ENCODE measurements at places on chromosomes 13 and 19. TPM values are rescaled to one million over a fixed set of nuclear protein-coding genes. Genes with fewer than 3 reads are reported as not detected.

DNA sequence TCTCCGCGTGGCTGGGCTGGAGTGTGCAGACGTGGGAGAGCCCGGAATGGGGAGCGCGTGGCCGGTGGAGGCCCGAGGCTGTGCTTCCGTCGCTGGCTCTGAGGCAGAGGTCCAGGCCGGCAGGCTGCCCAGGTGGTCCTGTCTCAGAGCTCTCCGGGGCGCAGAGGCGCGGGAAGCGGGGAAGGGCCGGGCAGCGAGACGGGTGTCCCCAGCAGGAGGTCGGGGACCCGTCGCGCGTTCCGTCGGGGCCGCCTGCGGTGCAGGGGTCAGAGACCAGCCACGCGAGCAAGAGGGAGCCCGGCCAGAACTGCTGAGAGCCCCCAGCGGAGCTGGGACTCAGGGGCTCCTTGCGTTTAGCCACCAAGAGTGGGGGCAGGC is 1.3 kb upstream of the C1QTNF9 start:
- no peak for DNase-seq

Gene ANKRD24
- 0.67 TPM for total RNA-seq

- no peak for DNase-seq
Measured at GRCh38 chr13:90833951-90834350, 513.5 kb upstream of the MIR17HG start.

GRCh38 chr13:50459046-50459445 is 384.4 kb downstream of the DLEU7 start:
- DNase-seq, result no peak

- DNase-seq, result no peak
Measured at GRCh38 chr13:61142506-61142905, 273.1 kb downstream of the PCDH20 start.

- DNase-seq, result no peak
Measured at GRCh38 chr19:16141043-16141442, 2.4 kb upstream of the HSH2D start.

GRCh38 chr13:48506092-48506701 is 26.7 kb downstream of the RCBTB2 start:
- DNase-seq, result peak; percentile 4

Gene FAM124A
- 0.33 TPM for total RNA-seq

GRCh38 chr19:58578012-58578925 is 5.1 kb upstream of the MZF1 start:
- no peak for DNase-seq

DNA sequence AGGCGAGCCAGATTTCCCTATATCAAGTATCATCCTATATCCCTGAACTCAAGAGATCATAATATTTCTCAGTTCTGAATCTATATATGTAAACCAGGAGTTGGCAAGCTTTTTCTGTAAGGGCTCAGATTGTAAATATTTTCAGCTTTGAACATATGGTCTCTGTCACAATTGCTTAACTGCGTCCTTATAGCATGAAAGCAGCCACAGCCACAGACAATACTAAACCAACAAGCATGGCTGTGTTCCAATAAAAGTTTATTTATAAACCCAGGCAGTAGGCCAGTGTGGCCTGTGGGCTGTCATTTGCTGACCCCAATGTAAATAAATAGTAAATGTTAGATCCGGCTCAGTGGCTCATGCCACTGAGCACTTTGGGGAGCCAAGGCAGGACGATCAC is 12.2 kb upstream of the MYH14 start:
- no peak for DNase-seq

- DNase-seq, result peak; percentile 26
Measured at GRCh38 chr19:52941941-52942385, 18.7 kb upstream of the ZNF888 start.

Gene IL4I1
- total RNA-seq, result not detected

GRCh38 chr13:91369441-91369831 is 21.9 kb downstream of the MIR17HG start:
- DNase-seq, result no peak

GRCh38 chr13:76879883-76880270 is 6.3 kb downstream of the KCTD12 start:
- DNase-seq, result no peak

DNA sequence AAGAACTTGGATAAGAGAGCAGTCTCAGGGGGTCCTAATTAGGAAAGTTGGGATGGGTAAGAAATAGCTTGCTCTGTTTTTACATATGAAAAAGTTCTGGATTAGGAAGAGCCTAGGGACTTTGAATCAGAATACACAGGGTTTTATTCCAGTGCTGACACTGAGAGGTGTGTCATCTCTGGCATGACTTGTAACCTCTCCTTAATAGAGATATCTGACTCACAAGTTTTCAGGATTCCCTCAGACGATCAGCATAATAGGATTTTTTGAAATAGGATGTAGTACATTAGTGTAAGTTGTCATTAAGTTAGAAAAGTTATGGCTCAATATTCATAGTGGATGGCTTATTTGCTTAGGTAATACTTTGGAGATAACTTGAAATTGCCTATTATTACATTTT is 555.2 kb upstream of the MIR17HG start:
- peak; percentile 46 for DNase-seq

GRCh38 chr13:43580280-43580679 is 206.5 kb downstream of the ENOX1 start:
- DNase-seq, result no peak

Gene SHISA2
- 0.31 TPM for total RNA-seq

Gene SIGLECL1
- total RNA-seq, result not detected

Gene GRIN2D
- 0.08 TPM for total RNA-seq

Gene ZNF541
- not detected for total RNA-seq

GRCh38 chr19:15107061-15108010 is at the start of gene SYDE1:
Gene SYDE1, plus strand, starts transcription at chr19:15107401. Its CDS starts 33 bp downstream, at chr19:15107434.
- peak; percentile 35 for DNase-seq

DNA sequence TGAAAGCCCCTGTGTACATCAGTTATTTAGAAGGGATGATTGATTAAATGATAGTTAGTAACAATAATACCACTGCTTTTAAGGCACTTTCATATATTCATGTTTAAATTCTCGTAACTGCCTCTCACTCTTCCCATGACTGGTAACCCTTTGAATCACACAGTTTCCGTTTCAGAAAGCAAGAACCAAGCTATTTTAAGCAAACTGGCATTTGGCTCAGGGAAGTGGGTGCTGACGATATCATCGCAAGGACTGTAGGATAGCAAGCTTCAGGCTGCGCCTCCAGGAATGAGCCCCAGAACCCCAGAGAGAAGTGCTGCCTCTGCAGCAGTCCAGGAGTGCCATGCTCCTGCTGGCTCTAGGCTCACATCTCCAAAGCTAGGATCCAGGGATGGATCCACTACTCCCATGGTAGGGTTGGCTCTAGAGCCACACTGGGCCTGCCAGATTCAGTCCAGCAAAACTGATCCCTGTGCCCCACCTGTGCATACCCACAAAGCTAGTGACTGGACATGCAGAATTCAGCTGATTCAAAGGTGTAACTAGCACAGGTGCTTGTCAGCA is 313.5 kb downstream of the SLC7A1 start:
- no peak for DNase-seq

Gene TMEM221
- 0.17 TPM for total RNA-seq

Gene PRODH2
- total RNA-seq, result not detected

- DNase-seq, result peak; percentile 78
Measured at GRCh38 chr19:55068950-55069864, 6.3 kb upstream of the RDH13 start.

- DNase-seq, result peak; percentile 42
Measured at GRCh38 chr13:41411522-41411921, 45.8 kb upstream of the RGCC start.

Gene CD209
- not detected for total RNA-seq

DNA sequence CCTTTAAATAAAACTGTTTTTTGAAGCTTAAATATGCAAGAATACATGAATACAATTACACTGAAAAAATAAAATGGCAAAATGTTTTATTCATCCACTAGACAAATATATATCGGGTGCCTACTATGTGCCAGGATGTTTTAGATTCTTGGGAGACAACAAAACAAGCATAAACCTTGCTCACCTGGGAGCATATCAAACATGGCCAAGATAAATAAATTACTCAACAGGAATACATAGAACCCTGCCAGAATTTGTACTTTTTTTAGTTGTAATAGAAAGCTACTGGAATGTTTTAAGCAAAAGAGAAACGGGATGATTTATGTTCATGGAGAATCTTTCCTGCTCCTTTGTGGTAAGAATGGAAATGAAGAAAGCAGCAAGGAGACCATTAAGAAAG is 2358.5 kb upstream of the PCDH20 start:
- no peak for DNase-seq

- DNase-seq, result no peak
Measured at GRCh38 chr19:3359919-3360420, 6.4 kb upstream of the NFIC start.

- DNase-seq, result peak; percentile 82
Measured at GRCh38 chr13:46595136-46595884, 42.3 kb downstream of the LRCH1 start.

GRCh38 chr13:25267715-25268114 is 19.6 kb downstream of the MTMR6 start:
- no peak for DNase-seq

- no peak for DNase-seq
Measured at GRCh38 chr13:22137361-22138050, 466.6 kb downstream of the FGF9 start.

DNA sequence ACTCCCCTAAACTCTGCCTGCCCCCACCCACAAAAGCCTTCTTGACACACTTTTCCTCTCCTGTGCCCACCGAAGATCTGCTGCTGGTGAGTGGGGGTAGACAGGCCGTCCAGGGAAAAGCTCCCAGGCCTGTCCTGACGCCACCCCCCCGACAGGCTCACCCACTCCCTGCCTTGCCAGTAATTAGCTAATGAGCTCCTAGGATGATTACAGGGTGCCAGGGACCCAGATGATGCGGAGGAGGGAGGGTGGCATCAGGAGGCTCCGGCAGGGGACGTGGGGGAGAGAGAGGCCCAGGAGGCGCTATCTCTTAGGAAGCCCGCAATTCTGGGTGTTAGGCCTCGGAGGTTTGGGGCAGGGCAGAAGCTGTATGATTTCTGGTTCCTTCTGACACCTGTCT is 27.0 kb downstream of the MARK4 start:
- DNase-seq, result no peak

DNA sequence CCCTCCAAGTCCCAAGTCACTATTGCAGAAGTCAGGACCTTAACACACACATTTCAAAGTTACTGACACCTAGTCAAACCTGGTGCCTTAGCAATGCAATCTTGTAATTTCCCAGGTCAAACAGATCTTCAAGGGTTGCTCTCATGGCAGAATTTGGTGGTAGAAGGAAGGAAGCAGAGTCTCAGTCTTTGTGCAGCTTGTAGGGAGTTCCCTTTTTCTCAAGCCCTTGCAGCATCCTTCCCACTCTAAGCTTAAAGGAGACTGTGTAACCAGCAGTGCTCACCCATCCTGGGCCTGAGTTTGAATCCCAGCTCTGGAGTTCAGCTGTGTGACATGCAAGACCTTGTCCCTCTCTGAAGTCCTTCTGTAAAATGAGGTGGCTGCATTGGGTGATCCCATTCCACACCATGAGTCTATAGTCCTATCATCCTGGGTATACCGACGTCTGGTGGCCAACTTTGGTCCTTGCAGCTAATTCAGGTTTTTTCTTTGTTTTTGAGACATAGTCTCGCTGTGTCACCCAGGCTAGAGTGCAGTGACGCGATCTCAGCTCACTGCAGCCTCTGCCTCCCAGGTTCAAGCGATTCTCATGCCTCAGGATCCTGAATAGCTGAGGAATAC is 9.8 kb downstream of the SIGLEC10 start:
- peak; percentile 20 for DNase-seq

DNA sequence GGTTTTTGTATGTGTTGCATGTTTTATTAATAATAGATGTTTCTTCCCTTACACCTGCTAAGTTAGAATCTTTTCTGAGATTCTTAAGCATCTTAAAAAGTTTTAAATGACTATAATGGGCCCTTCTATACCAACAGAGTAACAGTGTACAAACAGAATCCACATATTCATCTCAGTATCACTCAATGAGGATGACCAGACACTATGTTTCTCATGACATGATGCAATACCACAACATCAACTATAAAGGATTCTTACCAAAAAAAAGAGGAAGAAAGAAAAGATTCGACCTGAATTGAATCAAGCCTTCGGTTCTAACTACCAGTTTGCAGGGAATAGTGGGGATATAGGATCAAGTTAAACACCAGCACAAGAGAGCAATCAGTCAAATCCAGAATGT is 56.5 kb downstream of the INTS6 start:
- no peak for DNase-seq

GRCh38 chr13:97281028-97281427 is 58.9 kb downstream of the MBNL2 start:
- DNase-seq, result no peak

- peak; percentile 18 for DNase-seq
Measured at GRCh38 chr19:51439021-51439465, 19.2 kb downstream of the SIGLEC8 start.
